ENCODE measurements at places on chromosomes 12 and 14.

DNA sequence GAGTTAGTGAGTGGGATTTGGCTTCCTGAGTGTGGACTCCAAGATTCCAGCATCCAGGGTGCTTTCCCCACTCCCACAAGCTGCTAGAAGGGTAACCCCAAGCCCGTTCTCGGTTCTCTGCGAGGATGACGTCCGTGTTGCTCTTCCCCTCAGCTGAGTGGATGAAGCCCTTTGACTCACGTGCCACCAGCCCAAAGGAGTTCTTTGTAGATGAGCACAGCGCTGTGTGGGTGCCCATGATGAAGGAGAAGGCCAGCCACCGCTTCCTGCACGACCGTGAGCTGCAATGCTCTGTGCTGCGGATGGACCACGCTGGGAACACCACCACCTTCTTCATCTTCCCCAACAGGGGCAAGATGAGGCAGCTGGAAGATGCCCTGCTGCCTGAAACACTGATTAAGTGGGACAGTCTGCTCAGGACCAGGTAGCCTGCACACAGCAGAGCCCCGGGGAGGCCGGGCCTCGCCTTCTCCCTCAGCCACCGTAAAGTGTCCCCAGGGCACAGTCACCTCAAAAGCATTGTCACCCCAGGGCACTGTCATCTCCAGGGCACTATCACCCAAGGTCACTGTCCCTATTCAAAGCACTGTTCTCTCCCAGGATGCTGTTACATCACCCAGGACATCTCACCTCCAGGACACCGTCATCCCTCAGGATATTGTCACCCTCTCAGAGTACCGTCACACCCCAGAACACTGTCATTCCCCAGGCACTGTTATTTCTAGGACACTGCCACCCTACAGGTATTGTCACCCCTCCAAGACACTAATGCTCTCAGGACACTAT, 31.3 kb downstream of the SERPINA3 start:
- no peaks in the 10 kb centered on the region for H3K36me3 ChIP-seq
- no peaks in the 10 kb centered on the region for H3K4me1 ChIP-seq
- H3K27me3 ChIP-seq: peaks cover 20% of the 10 kb centered on the region

DNA sequence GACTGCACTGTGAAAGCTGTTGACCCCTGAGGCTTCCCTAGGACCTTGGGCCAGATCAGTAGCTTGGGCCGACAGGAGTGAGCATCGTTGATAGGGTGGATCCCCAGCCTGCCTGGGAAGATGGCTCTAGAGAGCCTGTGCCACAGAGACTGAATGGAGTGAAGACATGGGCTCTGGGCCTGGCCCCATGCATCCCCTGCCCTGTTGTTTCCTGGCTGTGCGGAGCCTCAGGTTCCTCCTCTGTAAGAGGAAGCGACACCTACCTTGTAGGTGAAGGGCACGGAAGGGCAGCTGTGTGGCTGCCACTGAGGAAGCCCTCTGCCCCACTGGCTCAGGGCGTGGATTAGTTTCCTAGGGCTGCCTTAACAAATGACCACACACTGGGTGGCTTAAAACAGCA, 23.9 kb downstream of the PLEKHG3 start:
- peaks cover 37% of the 10 kb centered on the region for H3K4me1 ChIP-seq
- H3K4me3 ChIP-seq: no peak overlapping the region
- peaks cover 16% of the 10 kb centered on the region for H3K36me3 ChIP-seq
- H3K27ac ChIP-seq: peak overlapping the region; percentile 91
- H3K27me3 ChIP-seq: no peaks in the 10 kb centered on the region

- no peaks in the 10 kb centered on the region for H3K36me3 ChIP-seq
- peaks cover 22% of the 10 kb centered on the region for H3K4me1 ChIP-seq
- H3K27me3 ChIP-seq: no peaks in the 10 kb centered on the region
These were observed 811.7 kb downstream of the GALC start for GRCh38 chr14:87181288-87181687.

DNA sequence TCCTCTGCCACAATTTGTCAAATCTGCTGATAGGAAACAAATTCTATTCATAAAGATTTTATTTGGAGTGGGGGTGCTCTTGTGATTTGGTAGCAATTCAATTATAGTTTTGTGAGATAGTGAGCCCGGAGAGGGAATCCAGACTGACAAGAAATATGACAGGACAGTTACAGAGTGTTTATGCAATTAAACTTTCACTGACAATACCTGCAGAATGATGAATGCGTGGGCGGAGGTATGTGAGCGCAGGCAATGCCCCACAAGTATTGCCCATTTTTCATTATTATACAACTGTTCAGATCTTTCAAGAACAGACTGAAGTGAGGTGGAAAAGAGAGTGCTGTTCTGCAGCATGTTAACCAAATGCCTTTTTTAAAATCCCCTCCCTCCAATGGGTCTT, 259.0 kb downstream of the EGLN3 start:
- H3K4me3 ChIP-seq: no peak overlapping the region
- peaks cover 50% of the 10 kb centered on the region for H3K27me3 ChIP-seq
- H3K27ac ChIP-seq: no peak overlapping the region
- no peaks in the 10 kb centered on the region for H3K36me3 ChIP-seq
- no peak for DNase-seq

All from mesothelial cell of epicardium (in vitro differentiated cells).